ENCODE measurements at places on chromosomes 3 and 15.

GRCh38 chr15:31508656-31509055 is 182.0 kb downstream of the KLF13 start:
- DNase-seq = no peak

DNA sequence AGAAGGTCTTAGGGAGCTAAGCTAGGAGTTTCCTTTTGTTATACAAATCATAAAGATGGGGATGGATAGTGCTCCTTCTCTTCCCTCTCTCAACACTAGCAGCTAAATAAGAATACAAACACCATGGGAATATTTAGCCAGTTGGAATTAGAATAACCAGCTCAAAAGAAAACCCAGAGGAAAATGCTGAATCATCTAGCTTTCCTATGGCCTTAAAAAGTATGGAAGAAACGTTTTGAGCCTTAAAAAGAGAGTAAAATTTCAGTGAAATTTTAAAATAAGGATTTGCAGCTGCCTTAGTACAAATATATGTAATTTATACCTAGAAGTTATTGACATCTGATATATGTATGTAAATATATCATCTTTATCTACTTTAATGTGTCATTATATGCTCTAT is 245.8 kb downstream of the STXBP5L start:
- no peak for DNase-seq

DNA sequence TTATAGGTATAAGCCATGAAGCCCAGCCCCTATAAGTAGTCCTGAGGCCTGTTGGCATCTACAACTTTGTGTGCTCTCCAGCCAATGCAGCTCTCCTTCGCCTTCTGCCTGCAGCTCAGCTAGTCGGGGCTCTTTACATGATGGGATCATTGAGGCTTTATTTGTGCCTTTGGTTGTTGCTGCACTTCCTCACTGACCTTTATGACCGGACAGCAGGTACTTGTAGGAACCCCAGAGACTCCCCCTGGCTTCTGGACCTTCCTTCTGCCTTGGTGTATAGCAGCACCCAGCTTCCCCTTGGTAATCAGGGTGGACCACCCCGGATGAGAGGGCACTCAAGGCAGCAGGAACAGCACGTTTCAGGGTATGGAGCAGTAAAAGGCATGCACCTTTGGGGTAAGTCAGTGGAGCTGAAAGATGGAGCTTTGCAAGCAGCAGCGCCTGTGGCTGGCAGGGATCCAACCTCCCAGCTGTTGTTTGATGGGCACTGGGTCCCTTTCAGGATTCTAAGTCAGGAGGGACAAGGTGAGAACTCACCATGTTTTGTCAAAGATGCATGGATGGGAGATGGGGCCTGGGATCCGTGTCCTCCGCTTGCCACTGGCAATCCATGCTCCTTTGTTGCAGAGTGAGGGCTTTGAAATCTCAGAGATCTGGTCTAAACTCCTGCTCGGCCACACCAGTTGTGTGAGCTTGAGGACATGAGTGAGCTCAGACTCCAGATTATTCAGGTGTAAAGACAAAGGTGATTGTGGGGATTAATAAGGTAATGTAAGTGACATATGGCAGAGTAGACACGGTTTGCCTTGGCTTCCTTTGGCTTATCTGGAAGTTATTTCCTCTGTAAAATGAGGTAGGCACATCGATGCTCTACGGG is 65.1 kb upstream of the KLF13 start:
- no peak for DNase-seq

GRCh38 chr15:68815598-68815997 is 5.1 kb downstream of the ANP32A start:
- DNase-seq = peak; percentile 41

- no peak for DNase-seq
These were observed 50.1 kb downstream of the SETD2 start for GRCh38 chr3:47113669-47114365.

GRCh38 chr3:113454630-113455029 is 13.3 kb upstream of the CFAP44 start:
- no peak for DNase-seq

DNA sequence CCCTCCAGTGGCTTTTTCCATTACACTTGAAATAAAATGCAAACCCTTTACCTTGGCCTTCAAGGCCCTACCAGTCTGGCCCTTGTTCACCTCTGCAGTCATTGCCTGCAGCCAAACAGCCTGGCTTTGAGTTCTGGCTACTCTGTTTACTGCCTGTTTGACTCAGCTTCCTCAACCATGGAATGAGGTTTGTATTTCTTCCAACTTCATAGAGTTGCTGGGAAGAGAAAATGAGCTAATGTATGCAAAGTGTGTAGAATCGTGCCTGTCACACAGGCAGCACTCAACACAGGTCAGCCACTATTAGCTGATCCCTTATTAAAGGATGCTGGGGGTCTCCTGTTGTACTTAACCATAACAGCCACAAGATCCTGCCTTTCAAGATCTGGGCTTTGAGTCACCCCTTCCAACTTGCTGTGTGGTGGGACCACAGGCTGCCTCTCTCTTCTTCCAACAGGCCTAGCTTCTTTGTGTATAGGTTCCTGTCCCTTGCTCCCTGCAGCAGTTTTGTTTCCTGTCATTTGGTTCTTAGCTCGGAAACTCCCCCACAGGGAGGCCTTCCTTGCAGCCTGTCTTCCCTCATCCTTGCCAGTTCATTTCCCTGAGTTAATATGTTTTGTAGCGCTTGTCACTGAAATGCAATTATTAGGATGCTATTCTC is 6.4 kb downstream of the MED12L start:
- DNase-seq = no peak

DNA sequence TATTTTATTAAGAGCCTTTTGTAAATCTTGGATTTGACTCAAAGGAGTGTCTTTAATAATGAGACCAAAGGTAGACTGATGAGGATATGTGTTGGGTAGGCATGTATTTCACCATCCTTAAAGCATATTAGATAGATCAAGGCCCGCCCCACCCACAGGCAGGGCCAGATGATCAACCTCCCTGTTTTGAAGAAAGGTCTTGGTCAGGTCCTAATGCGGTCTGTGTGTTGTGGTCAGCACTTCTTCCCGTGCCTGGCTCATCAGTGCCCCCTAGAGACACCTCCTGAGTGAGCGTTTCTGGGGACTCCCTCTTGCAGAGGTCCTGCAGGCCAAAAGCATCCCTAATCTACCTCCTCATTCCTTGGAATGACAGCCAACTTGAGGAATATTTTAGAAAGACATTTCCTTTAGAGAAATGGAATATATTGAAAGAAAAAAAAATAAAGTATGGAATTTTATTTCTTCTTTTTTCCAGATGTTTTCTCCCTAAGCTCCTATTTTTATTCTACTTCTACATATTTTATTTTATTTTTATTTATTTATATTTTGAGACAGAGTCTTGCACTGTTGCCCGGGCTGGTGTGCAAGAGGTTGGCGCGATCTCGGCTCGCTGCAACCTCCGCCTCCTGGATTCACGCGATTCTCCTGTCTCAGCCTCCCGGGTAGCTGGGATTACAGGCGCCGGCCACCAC is 6.0 kb downstream of the TM4SF4 start:
- peak; percentile 81 for DNase-seq

DNA sequence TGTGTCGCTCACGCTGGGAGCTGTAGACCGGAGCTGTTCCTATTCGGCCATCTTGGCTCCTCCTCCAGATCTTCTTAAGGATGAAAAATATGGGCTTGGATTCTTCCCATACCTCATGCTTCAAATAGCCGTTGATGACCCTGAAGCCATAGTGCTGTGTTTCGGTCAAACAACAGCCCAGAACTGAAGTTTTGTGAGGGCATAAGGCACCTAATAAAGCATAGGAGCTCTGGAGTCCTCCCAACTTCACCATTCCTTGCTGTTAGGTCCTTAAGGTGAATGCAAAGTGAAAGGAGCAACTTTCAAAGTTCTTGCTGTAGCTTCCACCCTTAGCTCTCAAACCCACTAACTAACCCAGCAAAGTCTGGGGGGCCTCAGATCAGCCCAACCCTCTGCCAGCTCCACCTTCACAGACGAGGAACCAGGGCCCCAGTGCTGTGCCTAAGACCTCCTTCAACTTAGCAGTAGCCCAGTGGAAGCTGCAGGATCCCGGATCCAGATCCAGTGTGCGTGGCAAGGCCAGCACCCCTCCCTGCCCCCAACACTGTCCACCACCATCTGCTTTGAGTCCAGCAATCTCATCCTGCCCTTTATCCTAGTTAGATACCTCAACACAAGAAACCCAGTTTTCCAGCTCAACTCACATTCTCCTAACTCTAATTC is at the start of gene GRK7:
Gene GRK7 (plus strand): TSS at position 321 of the 663 bp plus-strand sequence. CDS start 14,877 bp downstream, outside the sequence.
- no peak for DNase-seq

- no peak for DNase-seq
These were observed 294.4 kb downstream of the KBTBD8 start for GRCh38 chr3:67292356-67293121.

Data from inflammatory macrophage (primary cell).